HuH-7 (cell line): ENCODE measurements at places on chromosomes 13 and 19.

DNA sequence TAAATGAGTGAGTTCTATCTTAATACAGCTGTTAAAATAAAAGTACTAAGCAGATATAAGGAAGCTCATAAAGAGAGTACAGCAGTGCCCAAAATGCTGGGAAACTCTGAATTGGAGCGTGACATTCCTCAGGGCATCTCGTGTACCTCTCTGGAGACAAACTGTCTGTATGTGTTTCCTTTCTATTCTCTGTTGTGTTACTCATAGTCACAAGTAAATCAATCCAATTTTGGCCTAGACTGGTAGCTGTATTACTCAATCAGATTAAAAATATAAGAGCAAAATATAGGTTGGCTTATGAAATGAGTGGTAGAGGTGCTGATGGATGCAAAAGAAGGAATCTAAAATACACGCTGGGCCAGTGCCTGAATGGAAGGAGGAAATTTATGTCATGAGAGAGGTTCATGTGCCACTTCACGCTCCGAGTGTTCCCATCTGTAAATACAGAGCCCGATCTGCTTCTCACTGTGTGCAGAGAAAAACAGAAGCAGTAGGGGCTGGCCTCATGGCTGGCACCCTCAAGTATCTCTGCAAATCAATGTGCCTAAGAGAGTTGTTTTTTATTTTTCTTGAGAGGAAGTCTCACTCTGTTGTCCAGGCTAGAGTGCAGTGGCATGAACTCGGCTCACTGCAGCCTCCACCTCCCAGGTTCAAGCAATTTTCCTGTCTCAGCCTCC lies 58.7 kb upstream of the RGCC start:
- no peak for DNase-seq

- no peak for DNase-seq
These were observed 11.8 kb downstream of the STAP2 start for GRCh38 chr19:4326837-4327251.

GRCh38 chr19:7830272-7830771 lies 304 bp downstream of the EVI5L start:
- DNase-seq = no peak

DNA sequence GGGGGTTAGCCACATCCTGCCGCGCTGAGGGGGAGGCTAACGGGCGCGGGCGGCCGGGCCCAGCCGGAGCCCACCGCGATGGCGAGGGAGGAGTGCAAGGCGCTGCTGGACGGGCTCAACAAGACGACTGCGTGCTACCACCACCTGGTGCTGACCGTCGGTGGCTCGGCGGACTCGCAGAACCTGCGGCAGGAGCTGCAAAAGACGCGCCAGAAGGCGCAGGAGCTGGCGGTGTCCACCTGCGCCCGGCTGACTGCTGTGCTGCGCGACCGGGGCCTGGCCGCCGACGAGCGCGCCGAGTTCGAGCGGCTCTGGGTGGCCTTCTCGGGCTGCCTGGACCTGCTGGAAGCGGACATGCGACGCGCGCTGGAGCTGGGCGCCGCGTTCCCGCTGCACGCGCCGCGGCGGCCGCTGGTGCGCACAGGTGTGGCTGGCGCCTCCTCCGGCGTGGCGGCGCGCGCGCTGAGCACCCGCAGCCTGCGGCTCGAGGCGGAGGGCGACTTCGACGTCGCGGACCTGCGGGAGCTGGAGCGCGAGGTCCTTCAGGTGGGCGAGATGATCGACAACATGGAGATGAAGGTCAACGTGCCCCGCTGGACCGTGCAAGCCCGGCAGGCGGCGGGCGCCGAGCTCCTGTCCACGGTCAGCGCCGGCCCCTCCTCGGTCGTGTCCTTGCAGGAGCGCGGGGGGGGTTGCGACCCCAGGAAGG lies 692 bp downstream of the RGS9BP start:
- DNase-seq = no peak

DNA sequence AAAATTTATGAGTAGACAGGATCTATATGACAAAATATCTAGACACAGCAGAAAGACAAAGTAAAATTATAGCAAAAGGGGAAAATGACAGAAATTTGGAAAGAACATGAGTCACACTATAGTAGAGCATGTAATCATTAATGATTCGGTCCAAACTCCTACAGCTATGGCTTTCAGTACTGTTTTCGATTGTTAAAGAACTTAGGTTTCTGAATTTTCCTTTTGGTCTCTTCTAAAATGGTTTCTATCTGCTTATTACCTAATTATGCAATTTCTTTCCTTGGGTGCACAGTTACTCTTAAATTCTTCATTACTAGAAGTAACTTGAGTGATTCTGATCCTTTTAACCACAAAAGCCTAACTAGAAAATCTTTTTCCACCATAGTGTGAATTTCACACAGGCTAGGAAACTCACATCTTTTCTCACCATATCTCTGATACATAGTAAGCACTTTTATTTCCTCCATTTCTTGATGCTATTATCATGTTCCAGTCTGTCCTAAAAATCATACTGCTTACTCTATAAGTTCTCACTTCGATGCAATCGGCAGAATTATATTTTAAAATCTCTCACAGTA lies 1101.4 kb downstream of the PCDH9 start:
- no peak for DNase-seq

GRCh38 chr13:75076476-75076875 lies 405.5 kb downstream of the TBC1D4 start:
- no peak for DNase-seq

GRCh38 chr13:90943946-90944345 lies 403.5 kb upstream of the MIR17HG start:
- no peak for DNase-seq

GRCh38 chr13:48511621-48512230 lies 21.2 kb downstream of the RCBTB2 start:
- DNase-seq = no peak

GRCh38 chr19:50669302-50670101 lies 20.3 kb downstream of the C19orf81 start:
- DNase-seq = peak; percentile 58

DNA sequence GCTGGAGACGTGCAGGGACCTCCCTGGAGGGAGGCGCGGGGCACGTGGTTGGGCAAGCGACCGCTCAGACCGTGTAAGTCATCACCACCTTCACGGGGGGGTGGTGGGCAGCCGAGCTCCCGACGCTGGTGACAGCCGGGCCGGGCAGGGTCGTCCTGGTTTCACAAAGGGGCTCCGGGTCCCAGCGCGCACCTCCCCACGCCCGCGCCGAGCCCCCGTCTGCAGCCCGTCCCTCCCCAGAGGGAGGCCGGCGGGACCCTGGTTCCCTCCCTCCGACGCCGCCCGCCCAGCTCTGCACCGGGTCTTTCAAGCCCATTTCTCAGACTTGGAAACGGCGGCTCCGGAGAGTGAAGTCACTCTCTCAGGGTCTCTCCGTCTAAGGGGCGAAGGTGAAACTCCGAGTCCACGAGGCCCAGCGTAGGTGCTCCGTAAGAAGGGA lies 729 bp upstream of the ARID3A start:
- DNase-seq = peak; percentile 79

DNA sequence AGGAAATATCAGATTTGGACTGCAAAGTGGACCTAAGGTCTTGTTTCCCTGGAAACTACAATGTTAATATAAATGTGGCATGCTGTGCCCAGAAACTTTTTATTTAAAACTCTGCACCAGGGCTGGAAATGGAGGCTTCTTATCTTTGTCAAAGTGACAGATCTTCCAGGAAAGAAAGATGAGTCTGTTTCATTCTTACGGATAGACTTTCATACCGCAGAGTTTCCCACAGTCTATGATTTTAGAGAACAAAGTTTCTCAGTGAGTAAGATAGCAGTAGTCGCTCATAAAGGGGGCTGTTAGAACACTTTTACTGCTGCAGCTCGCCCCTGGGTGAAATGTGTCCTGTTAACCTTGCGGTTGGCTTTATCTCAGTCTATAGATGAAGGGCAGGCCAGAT lies 6.7 kb downstream of the CLEC11A start:
- DNase-seq = no peak

DNA sequence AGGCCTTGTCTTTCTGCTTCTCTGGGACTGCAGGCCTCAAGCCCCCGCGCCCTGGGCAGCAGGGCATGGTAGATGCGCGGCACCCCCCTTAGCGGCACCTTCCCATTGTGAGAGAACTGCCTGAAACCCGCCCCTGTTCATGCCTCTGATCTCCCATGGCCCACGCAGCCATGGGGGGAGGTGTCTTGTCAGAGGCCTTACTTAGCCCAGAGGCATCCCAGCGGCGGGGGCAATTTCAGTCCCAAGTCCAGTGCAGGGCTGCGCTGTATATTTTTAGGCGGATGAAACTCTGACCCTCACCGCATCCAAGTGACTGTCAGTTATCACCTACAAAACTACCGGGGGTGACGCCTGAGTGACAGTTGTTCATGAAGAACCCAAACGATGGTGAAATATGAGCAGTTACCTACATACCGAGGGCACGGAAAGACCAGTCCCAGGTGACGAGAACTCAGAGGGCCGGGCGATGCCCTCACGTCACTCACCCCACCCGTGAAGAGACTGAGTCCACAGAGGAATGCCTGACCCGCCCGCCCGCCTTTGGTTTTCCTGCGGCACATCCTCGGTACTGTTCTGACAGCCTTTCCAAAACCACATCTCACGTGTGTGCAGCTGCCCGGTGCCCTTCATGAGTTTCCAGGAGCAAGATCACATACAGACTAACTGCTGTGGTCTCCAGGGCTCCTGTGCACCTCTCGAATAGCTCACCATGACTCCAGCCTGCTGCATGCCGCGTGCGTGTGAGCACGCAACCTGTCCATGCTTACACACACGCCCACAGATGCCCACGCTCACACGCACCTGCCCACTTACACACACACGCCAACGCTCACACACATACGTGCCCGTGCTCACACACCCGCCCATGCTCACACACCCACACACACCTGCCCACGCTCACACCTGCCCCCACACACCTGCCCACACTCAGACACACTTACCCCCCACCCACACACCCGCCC lies 14.4 kb downstream of the IL17D start:
- no peak for DNase-seq

- DNase-seq = no peak
These were observed 2.1 kb downstream of the P2RY11 start for GRCh38 chr19:10113592-10113963.

DNA sequence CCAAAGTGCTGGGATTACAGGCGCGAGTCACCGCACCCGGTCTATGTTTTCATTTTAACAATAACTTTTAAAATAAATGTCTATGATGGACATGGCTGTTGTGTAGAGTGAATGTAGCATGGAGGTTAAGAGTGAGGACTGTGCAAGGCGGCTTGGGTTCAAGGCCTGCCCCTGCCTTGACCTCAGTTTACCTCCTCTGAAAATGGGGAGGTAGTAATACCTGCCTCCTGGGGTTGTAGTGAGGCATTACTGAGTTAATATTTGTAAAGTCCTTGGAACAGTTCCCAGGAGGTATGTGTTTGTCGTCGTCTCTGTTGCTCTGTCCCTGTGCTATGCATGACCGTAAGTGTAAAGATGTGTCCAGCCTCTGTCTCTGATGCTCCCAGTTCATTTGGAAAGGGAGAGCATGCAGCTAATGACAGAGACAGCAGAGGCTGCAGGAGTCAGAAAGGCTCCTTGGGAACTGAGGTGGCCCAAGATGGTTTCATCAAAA lies 9.4 kb downstream of the GARRE1 start:
- no peak for DNase-seq

GRCh38 chr13:89925107-89925506 lies 1422.4 kb upstream of the MIR17HG start:
- DNase-seq = no peak

DNA sequence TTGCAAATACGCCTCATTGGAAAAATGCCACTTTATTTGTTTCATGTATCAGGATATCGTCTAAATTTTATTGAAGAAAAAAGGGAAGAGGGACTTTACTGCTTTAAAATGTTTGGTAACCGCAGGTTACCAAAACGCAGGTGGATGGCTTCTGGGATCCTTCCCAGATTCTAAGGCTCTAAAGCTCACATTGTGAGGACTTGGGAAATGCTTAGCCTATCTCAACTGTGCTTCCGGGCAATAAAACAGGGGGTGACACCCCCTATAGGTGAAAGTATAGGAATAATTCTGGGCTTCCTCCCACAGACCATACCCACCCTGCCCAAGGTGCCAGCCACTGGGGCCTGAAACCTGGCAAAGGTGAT lies 73.2 kb upstream of the IPO5 start:
- no peak for DNase-seq

GRCh38 chr19:7925171-7925851 lies 624 bp downstream of the CTXN1 start:
- peak; percentile 96 for DNase-seq

GRCh38 chr19:39802958-39803357 lies 24.3 kb downstream of the LEUTX start:
- DNase-seq = no peak

DNA sequence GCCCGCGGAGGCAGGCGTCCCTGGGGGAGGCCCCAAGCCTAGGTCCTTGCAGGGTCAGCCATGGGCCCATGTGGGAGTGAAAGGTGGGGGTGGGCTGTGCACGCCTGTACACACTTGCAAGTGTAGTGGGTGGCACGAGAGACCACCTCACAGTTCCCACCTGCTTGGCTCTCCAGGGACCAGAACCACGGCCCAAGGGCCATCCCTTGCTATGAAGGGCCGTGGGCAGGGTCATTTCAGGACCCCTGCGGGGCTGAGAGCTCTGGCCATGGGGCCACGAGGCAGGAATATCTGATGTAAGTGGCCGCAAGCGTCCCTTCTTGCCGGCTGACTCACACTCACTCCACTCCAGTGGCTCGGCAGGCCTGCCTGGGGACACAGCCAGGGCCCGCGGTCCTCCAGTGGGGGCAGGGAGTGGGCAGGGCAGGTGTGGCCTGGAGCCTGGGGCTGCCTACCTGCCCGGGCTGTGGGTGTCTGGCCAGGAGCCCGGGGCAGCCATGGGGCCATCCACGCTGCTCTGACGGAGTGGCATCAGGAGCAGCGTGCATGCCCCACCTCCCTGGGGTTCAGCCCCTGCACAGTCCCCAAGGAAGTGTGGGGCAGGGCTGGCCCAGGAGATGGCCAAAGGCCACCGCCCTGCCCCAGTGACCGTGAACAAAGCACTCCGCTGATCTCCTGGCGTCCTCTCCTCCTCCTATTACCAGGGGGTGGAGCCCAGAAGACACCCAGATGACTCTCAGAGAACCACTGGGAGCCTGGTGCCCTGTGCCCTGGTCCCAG lies 8.6 kb upstream of the MKNK2 start:
- peak; percentile 73 for DNase-seq

- no peak for DNase-seq
These were observed 55.5 kb downstream of the EDNRB start for GRCh38 chr13:77863144-77863543.

- DNase-seq = peak; percentile 55
These were observed 8.7 kb downstream of the HIPK4 start for GRCh38 chr19:40381321-40381720.

GRCh38 chr19:41577144-41577830 lies 1.3 kb downstream of the CEACAM21 start:
- DNase-seq = no peak

GRCh38 chr19:30682999-30683536 lies 310.9 kb downstream of the ZNF536 start:
- peak; percentile 93 for DNase-seq

DNA sequence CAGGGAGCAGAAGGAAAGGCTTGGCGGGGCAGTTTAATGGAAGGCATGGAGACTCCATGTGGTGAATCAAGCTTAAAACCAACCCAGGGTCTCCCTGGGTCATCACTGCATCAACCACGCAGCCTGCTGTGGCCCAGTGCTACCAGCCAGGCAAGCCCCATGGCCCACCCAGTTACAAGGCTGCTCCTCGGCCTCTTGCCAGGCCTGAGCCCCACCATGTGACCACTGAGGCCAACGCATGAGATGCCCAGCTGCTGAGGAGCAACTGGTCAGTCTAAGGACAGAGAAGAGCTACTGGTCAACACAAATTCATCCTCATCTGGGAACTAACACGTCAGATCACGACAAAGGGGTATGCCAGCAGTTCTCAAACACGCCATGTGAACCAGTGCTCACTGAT lies 15.4 kb upstream of the KPTN start:
- DNase-seq = no peak

- DNase-seq = no peak
These were observed 3.0 kb upstream of the NANOS2 start for GRCh38 chr19:45917421-45918091.
